Stimulated activated CD4-positive, alpha-beta T cell treated with anti-CD3 and anti-CD28 coated beads, Interleukin-15, amount 100 ng/mL, for 48 hours (primary cell): ENCODE measurements at places on chromosomes 3 and 15.

DNA sequence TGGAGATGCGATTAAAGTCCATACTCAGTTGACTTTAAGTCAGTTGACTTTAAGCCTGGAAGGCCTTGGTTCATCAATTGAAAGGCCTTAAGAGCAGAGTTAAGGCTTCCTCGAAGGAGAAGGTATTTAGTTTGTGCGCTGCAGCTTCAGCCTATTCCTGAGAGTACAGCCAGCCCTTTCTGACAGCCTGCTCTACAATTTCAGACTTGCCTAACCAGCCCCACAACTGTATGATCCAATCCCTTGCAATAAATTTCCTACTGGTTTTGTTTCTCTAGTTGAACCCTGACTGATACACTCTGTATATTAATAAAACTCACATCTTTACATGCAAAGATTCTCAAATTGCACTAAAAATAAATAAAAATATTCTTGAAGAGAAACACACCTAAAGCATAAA lies 66.1 kb upstream of the RORA start:
- DNase-seq: no peak

DNA sequence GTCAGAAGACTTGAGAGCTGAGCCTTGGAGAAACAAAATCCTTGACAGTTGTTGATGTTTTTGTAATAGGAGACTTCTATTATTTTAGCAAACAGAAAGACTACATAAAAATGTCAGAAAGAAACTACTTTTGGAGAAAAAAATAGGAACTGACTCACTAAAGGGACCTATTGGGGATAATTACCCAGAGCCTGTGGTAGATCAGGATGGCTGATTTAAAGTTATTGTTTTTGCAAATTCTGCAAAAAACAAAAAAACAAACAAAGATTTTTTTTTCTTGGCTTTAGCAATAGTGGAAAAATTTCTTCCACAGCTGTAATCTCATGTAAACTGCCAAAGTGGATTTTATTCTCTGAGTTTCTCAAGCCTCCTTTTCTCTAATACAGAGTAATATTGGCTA lies 101.5 kb upstream of the SATB1 start:
- DNase-seq: no peak

DNA sequence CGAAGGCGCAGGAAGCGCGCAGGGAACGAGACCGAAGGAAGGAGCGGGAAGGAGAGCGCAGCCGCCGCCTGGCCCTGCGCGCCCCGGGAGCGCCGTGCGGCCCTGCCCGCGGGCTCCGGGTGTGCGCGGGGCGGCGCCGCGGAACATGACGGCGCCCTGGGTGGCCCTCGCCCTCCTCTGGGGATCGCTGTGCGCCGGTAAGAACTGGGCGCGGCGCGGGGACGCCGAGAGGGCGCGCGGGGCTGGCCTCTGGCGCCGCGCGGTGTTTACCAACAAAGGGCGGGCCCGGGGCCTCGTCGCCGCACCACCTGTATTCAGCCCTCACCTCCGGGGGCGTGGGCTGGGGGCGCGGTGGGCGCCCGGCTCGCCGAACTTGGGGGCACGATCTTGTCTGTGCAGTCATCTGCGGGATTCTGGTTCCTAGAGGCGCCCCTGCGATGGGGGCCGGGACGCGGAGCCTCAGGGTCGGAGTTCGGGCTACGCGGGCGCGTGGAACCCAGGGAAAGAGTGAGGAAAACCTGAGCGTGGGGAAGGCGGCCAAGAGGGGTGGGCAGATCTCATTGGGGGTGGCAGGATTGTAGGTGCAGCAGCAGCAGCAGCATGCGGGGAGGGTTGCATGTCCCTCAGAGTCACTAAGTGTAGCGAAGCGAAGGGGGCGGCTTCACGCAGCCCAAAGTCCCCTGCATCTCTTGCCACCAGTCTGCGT lies 641 bp downstream of the ACVR2B start:
- DNase-seq: no peak

DNA sequence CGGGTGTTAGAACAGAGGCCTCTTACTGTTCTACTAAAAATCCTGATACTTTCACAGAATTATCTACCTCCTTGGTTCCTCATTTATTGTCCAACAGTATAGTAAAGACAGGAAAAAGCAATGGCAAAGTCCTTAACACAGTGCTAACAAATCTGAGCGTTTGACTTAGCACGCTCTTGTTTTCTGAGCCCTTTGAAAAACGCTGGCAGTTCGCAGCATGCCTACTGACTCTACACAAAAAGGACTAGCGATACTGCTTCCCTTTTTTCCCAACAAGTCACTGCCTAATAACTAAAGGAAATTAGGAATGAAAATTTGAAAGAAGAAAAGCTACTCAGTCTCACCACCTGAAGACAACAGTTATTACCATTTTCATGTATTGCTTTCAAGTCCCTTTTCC lies 34.8 kb upstream of the CEMIP start:
- DNase-seq: no peak

- DNase-seq: no peak
These were observed 15.5 kb upstream of the THRB start for GRCh38 chr3:24510030-24510648.

- DNase-seq: no peak
These were observed 55.1 kb downstream of the LARS2 start for GRCh38 chr3:45443459-45443858.

DNA sequence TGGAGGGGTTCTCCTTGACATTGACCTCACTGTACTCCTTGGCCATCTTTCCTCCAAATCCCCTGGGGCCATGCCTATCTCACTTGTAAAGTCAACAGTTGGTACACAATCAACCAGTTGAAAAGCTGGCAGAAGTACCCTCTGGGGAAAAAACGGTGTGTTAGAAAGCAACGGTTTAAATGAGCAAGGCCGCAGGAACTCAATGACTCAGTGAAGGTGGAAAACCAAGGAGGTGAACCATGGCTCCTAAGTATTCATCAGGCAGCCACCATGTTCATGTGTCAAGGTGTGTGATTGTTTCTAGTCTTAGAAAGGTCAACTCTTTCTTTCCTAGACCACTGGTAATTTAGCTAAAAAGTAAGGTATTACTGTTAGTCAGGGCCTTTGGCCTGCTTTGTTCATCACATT lies 130.9 kb upstream of the SATB1 start:
- peak; percentile 36 for DNase-seq

DNA sequence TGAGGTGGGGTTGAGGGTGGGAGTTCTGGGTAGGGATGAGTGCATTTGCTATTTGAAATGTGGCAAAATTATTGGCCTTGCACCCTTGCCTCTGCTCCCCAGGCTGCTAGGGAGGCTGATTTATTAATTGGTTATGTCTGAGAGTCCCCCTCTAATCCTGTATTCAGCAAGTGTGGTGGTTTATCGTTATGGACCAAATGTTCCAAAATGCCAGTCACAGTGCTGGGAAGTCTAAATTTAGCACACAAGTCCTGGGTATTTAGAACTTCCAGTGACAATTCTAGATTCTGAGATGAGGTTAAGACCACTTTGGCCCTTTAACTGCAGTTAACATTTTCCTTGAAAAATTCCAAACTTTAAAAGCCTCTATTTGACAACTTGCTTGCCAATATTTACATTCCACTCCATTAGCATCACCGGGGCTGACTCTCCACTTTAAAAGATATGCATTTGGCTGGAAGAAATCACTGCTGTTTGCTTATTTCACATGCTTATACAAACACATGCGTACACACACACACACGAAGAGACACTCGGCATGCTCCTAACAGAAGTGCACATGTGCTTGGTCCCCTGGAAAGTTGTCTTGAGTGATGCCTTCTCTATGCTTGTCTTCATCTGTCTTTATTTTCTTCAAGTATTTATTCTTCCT lies 247.7 kb downstream of the IL20RB start:
- no peak for DNase-seq

- DNase-seq: no peak
These were observed 108.8 kb downstream of the LRRK1 start for GRCh38 chr15:101027920-101028319.

DNA sequence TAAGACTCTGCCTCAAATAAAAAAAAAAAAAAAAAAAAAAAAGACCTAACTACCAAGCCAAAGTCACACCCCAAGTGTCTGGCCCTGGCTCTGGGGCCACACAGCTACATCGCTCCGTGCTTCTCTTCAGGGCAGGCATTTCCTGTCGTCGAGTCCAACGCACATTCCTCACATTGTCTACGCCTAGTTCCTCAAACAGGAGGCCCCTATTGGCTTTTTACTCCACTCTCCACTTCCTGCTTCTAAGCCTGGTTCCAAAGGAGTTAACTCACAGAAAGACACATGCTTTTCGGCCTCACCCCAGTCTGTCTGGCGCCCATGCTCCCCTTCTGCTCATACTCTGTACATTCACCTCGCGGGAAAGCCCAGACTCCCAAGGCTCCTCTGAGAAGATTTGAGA lies 28.8 kb downstream of the KNG1 start:
- no peak for DNase-seq

GRCh38 chr3:52036829-52037228 lies 19.5 kb downstream of the DUSP7 start:
- no peak for DNase-seq

DNA sequence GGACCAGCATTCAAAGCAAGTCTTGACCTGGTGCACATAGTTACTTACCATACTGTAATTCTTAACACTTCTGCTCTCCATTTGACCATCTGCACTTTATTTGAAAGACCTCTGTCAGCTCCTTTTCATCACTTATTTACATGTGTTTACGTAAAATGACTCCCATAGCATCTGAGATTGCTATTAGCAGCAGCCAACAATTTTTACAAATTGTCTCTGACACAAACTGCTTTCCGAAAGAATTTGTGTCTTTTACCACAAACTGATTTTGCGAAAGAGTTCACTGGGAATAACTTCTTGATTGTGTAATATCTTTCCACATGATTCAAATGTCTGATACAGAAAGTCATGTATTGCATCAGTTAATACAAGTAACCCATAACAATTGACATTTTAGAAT lies 144.1 kb upstream of the PEX5L start:
- no peak for DNase-seq

GRCh38 chr3:7504886-7505775 lies 644.2 kb downstream of the GRM7 start:
- no peak for DNase-seq

DNA sequence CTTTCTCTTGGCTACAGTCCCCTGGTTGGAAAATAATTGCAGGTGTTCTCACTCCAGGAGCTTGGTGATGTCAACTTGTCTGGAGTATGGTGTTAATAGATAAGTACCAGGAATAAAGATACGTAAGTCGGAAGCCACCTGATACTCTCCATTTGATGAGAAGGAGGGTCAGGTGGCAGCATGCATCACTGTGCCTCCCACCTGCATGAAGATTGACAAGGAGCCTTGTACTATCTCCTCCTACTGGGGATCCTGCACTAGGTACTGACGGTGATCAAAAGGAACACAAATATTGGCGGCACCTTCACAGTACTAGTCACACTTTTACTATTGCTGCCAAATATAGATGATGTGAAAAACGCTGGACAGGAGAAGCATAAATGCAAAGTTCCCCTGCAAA lies 32.6 kb upstream of the GABRB3 start:
- DNase-seq: no peak

DNA sequence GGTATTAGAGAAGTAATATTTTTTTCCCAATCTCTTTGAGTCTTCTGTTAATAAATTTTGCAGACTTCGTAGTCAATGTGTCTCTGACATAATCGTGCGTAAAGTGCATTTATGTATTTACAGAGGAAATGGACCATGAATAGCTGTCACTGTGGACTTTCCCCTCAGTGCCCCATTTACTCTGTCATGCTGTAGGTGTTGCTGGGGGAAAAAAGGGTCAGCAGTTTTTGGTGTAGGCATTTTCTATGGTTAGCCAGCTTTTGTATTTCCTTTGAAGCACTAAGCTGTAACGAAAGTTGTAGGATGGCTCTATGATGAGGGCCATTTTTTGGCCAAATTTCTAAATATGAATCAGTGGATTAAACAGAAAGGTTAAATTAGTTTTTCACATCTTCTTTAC lies 598.4 kb downstream of the FGF12 start:
- DNase-seq: no peak

GRCh38 chr3:140754936-140755335 lies 77.1 kb downstream of the TRIM42 start:
- DNase-seq: no peak
